ENCODE measurements at places on chromosomes 16 and 17.

- no peak for DNase-seq
These were observed 8.7 kb downstream of the FMNL1 start for GRCh38 chr17:45230410-45230786.

GRCh38 chr16:1667271-1667670, 10.8 kb upstream of the JPT2 start:
- DNase-seq: no peak

GRCh38 chr16:77868478-77868877, 80.1 kb downstream of the VAT1L start:
- DNase-seq: no peak

DNA sequence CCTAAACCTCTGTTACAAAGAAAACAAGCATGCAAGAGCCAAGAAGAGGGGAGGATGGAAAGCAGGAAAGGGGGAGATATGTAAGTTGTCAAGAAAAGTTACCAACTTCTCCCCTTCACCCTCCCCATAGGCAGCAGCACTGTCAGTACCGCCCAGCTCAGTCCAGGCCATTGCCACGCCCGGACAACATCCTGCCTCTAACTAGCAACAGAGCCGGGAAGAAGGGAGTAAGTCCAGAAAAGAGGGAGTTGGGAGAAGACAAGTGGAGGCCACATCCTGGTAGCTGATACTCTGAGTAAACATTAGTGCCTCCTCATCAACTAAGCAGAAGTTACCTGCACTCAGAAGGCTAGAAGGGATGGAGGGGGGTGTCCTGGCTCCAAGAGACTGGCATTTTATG, 113.6 kb downstream of the SMG6 start:
- DNase-seq: no peak

- no peak for DNase-seq
These were observed at the start of gene CHD9NB for GRCh38 chr16:53052519-53053501. Gene CHD9NB (minus strand): TSS chr16:53052897. CDS start chr16:53044158, 8,739 bp downstream.

- DNase-seq: no peak
These were observed 50.7 kb upstream of the PLCG2 start for GRCh38 chr16:81728435-81728834.

Data from NAMALWA (cell line).